ENCODE measurements at places on chromosomes 16 and 17. TPM values are rescaled to one million over a fixed set of nuclear protein-coding genes. Genes with fewer than 3 reads are reported as not detected.

The HEATR9 gene
- total RNA-seq, result not detected

The DYNLL2 gene
- total RNA-seq, result 50.9 TPM

The FBXO39 gene
- total RNA-seq, result not detected

The NTN3 gene
- 2.5 TPM for total RNA-seq

The NPIPB2 gene
- 16.6 TPM for total RNA-seq
